ENCODE measurements at places on chromosomes 3 and 15.

GRCh38 chr15:95822961-95823360, 507.5 kb upstream of the NR2F2 start:
- no peak for DNase-seq

DNA sequence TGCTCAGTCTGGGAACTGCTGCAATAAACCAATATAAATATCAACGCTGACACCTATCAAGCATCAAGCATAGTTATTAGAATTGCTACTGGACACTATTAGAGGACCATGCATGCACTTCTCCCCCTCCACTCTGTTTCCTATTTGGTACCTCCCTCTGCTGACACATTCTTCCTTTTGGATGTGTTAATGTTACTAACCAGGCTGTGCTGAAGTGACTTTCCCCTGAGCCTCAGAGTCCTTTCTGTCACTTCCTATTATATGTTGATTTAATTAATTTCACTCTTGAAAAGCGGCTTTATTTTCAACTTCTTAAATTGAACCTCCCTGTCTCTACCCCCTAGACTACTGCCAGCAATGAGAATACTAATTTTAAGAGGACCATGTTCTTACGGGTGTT, 379.1 kb downstream of the MCTP2 start:
- DNase-seq: no peak

- DNase-seq: no peak
These were observed 1227.3 kb downstream of the ROBO1 start for GRCh38 chr3:78540485-78540884.

GRCh38 chr3:128330214-128330842, 136.4 kb downstream of the DNAJB8 start:
- no peak for DNase-seq

DNA sequence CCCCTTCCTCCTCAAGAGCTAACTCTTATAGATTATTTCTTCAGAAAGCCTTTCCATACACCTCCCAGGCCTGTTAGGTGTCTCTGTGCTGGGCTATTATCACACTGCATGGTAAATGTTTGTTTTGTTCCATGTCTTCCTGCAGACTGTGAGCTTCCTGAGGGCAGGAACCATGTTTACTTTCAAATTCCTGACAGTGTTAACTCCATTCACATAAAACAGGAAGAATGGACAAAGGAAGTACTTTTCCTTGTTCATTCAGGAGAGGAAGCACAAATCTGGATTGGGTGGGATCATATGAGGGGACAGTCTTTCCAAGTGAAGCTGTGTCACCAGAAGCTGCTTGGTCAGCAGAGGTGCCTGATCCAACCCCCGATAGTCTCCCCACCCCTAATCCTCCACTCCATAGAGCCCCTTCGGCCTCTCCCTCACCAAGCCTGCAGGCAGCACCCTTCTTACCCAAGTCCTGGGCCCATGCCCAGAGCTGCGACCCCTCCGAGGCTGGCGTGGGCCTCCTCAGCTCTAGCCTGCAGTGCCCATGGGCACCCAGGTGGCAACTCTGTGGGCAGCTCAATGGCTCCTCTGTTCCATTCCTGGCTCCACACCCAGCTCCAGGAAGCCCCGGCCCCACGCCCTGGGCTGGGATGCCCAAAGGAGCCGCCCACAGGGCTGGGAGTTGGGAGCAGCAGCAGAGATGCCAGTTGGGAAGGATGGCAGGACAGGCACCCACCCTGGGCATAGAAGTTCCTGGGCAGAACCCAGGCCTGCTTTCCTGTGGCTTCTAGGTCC, 6.9 kb downstream of the SHF start:
- no peak for DNase-seq

- no peak for DNase-seq
These were observed 141.4 kb downstream of the TBL1XR1 start for GRCh38 chr3:177055605-177056571.

DNA sequence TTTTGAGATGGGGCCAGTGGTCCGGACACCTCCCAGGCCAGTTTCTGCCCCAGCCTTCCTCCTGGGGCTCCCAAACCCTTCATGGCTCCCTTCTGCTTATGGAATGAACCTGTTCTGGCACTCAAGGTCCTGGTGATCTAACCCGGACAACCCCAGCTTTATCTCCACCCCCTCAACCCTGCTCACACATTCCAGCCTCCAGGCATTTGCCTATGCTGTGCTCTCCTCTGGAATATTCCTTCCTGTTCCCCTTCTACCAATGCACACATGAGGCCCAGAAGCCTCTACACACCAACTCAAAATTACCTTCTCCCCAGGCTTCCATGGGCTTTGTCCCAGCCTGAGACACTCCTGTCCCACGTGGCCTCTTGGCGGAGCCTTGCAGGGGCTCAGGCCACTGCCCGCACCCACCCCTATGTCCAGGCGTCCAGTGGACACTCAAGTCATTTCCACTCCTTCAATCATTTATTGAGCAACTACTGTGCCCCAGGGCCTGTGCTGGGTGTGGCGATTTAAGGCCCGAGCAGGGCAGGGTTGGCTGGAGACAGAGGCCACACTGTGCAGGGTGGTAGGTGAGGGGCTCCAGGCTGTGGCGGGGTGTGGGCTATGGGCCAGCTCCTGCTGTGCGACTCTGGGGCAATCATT, 18.8 kb downstream of the PLXND1 start:
- no peak for DNase-seq

GRCh38 chr15:91783008-91783407, 70.5 kb upstream of the SLCO3A1 start:
- no peak for DNase-seq

DNA sequence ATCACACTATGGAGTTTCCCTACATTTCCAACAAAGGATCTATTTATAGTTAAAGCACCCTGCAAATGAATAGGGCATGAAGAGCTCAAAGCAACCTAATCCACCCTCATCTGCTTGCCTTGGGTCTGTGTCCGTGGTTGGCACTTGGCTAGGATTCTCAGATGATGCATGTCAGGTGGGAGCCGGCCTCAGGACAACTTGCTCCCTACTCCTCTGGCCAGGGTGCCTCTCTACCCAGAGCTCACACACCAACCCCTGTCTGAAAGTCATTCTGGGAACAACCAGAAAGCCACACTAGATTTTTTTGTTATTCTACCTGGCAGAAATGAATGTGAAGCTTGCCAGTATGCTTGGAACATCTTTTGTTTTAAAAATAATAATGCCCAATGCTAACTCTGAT, 13.2 kb downstream of the ARHGEF3 start:
- DNase-seq: no peak

DNA sequence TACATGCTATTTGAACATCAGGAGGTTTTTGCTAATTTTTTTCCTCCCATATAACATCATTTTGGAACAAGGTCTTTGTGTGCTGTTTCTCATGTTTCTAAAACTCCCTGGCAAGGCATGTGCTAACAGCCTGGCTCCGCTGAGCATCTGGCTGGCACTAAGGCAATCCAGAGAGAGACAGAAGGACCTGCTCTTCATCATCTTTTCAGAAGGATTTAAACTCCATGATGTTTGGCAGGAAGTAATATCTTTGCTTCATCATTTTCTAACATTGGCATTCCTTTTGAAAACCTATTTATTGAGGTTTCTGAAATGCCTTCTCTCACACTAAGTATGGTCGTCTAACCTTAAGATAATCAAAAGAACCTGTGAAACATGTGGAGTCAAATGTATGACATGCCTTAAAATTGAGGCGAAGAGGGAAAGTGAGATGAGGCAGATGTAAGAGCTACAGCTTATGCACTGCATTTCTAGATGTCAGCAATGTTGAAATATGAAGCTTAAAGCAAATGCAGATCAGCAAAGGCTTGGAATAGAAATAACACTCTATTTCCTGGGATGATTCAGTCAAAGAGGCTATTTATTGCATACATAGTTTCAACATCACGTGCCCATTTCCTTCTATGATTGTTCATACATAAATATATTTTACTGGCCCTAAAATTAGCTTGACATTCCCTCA, 592.0 kb downstream of the ZNF385D start:
- DNase-seq: no peak

DNA sequence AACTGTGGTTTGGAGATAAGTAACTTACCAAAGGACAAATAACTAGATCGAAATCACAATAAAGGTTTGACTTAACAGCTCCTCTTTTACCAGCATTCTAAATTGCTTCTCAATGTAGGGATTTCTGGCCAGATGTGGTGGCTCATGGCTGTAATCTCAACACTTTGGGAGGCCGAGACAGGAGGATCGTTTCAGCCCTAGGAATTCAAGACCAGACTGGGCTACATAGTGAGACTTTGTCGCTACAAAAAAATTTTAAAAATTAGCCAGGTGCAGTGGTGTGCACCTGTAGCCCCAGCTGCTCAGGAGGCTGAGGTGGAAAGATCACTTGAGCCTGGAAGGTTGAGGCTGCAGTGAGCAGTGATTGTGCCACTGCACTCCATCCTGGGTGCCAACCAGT, 17.4 kb upstream of the IGF2BP2 start:
- DNase-seq: no peak

DNA sequence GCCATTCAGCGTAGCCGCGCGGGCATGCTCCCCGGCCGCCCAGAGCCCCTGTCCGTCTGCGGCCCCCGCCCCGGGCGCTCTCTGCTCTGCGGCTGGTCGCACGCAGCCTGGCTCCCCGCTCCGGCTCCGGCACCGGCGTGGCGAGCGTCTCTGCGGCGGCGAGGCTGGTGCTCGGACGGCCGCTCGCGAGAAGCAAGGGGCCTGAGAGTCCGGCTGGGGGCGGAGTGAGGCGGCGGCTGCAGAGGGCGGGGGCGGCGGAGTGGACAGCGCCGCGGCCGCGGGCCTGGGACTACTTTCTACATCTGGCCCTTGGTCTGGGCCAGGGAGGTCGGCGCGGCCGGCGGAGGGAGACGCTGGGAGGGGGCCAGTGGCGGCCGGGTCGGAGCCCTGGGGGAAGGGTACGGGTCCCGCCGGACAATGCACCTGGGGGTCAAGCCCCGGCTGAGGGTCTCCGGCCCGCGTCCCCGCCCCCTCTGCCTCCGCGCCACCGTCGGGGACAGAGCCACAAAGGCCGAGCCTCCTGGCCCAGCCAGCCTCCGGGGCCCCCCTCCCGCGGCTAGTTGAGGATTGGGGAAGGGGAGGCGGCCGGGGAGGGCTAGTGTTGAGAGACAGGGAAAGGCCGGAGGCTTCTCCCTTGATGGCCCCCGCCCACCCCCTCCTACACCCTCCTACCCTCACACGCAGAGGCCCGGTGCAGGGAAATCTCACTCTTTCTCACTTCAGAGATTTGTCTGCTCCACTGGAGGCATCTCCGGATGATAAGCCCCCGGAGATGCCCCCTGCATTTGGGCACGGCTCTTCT, at the start of gene PRTG:
Gene PRTG (minus strand): TSS at position 226 of the 802 bp plus-strand sequence. CDS start 221 bp downstream, at position 5.
- peak; percentile 50 for DNase-seq

DNA sequence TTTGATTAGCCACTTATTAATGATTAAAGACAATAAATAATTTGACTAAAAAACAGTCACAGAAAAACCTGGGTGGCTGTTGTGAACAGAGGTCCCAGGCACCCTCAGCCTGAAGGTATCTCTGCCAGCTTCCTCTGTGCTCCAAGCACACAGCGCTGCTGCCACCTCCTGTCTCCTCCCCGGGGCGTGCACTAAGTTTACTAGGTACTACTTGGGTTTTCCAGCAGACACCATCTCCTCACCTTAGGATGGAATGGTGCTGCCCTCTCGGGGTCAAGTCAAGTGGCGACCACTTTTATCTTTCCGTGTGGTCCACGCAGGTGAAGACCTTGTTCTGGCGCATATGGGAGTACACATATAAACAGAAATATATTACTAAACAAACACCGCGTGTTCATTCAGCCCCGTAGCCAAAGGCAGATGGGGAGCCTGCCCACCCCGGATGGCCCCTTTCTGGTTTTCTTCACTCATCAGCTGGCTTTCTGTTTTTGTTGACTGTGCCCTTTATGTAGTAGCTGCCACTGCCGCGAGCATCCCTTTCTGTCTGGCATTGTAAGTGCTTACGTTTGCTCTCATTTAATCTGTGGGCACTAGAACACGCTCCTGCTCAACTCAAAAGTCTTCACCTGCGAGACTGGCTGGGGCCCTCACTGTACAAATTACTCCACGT, 128.0 kb downstream of the LRIG1 start:
- DNase-seq: no peak

- DNase-seq: no peak
These were observed 15.2 kb upstream of the GLCE start for GRCh38 chr15:69145149-69145693.

GRCh38 chr3:126464093-126464492, 11.6 kb downstream of the ZXDC start:
- no peak for DNase-seq

DNA sequence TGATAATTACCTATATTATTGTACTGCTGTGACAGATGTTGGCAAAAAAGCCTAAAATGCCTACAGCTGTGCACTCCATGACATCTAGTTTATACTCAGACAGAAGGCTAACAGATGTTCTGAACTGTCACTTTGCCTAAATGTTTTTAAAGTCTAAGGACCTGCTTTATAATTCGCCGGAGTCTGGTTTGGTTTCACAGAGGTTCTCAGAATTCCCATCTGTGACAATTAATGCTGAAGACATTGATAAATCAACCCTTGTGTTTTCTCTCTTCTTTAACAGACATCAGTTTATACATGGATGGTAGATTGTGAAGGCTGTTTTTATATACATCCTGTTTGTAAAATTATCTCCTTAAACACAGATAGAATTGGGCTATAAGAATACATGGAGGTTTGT, 19.8 kb upstream of the SOX2 start:
- DNase-seq: no peak

Data from midbrain (tissue), 1 donor.